Effector CD4-positive, alpha-beta T cell (primary cell): ENCODE measurements at places on chromosomes 16 and 17.

- no peak for DNase-seq
Observed at GRCh38 chr16:64654178-64654577, 467.7 kb downstream of the CDH11 start.

GRCh38 chr17:8628609-8629169 lies 1.8 kb downstream of the MYH10 start:
- no peak for DNase-seq

DNA sequence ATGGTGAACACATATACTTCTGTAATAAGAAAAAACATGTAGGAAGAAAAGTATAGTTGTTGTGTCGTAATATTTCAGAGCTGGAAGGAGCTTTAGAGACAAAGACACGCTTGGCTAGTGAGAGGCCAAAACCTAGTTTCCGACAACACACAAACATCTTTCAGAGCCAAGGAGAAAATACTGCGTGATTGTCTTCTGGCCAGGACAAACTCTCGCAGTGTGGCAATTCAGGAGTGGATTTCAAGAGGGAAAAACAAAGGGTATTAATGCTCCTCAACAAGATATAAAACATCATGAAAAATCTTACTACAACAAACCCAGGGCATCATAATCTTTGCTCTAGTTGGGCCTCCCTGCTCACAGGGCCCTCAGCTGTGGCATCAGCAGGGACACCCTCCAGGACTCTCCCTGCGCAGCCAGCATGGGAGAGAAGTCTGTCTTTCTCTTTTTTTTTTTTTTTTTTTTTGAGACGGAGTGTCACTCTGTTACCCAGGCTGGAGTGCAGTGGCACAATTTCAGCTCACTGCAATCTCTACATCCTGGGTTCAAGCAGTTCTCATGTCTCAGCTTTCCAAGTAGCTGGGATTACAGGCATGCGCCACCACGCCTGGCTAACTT lies 66.4 kb downstream of the CYB5B start:
- no peak for DNase-seq

GRCh38 chr16:57284209-57284951 lies at the start of gene PLLP:
TSS of gene PLLP (minus strand) at chr16:57284672. CDS start at chr16:57284540, 132 bp downstream.
- DNase-seq: peak; percentile 10

DNA sequence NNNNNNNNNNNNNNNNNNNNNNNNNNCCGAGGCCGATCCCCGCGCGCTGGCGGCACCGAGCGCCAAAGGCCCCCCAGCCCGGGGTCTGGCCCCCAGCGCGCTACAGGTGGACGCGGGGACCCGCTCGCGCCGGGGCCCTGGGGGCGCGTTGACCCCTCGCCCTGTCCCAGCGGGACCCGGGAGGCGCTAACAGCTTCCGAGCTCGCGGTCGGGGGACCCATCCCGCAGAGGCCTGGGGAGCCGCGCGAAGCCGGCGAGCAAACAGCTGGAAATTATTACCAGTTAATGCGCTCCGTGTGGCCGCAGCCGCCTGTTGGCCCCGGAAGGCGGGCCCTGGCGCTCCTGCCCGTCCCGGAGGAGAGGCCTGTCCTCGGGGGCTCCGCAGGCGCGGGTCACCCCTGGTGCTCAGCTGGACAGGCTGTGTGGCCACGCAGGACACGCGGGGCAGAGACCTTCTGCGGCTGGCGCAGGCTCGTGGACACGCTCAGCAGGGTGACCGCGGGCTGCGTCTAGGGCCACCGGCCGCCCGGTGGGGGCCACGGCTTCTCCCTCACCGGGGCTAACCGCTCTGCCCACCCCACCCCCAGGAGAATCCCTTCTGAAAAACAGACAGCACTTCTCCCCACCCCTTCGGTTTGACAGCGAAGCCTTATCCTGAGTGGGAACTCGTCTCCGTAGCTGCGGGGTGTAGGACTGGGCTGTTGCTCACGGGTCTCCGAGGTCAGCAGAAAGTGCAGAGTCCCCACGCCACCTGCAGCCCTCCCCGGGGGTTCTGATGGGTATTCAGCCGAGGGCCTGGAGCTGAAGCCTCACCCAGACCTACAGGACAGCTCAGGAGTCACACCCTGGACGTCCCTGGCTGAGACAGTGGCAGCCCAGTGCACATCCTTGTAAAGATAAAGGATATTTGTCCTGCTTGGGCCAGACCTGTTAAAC lies 138.7 kb upstream of the RPH3AL start:
- peak; percentile 16 for DNase-seq

DNA sequence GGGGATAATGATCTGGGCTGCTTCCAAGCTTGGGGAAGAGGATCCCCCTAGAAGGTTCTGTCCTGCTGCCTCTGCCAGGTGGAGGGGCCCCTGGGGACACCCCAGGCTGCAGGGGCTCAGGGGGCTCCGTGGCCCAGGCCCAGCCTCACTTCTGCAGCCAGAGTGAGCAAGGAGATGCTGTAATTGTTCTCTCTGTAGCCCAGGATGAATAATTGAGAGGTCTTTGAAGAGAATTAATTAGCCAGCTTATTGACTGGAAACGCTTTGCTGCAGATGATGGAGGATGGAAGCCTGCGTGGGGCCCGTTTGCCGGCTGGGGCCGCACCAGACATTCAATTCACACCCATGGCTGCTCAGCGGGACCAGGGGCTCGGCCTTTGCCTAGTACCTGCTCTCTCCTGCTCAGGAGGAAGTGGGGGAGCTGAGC lies 38.5 kb downstream of the TMEM235 start:
- DNase-seq: no peak

DNA sequence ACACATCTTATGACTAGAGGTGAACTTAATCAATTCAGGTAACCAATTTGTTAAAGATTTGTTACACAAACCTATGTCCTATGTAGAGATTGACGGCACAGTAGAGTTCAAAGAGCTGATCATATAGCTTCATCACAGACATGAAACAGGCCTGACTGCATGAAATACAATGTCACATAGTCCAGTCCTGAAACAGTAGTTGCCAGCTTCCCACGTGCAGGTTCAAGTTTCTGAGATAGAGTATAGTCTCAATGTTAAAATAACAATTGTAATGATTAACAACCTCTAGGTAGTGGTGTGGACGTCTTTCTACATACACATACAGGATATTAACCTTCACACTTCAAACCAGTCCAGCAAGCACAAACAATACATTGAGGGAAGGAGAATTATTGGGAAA lies 640.7 kb upstream of the SOX9 start:
- no peak for DNase-seq

DNA sequence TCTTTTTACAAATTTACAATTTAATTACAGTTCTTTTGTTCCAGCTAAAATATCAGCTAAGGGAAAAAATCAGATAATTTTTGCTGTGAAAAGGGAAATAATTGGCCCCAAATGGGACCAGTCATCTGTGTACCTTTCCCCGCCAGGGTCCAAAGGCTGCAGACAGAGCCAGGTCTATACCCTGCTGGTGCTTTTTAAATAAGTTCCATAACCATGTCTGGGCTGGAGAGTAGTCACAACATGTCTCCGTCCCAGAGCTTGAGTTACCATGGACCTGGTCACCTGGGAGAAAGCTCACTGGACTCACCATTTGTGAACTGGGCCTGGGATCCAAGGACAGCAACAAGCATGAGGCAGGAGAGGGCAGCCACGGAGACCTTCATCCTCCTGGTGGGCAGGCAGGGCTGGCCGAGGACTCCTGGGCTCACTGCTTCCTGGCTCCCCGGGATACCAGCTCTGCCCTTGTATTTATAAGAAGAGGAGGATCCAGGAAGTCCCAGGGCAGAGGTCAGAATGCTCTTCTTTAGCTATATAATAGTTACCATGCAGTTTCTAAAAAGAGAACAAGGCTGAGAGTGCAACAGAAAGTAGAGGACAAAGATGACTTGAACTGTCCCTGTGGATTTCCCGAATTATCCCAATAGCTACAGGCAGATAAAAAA lies at the start of gene CCL15:
Gene CCL15, minus strand, starts transcription at position 444 of the 662 bp plus-strand sequence. Its CDS starts 61 bp downstream, at position 383.
- no peak for DNase-seq

- no peak for DNase-seq
Observed at GRCh38 chr17:73901661-73902415, 257.6 kb upstream of the SDK2 start.

- no peak for DNase-seq
Observed at GRCh38 chr17:50259477-50260324, 14.6 kb upstream of the TMEM92 start.

- no peak for DNase-seq
Observed at GRCh38 chr16:8850279-8850885, 18.4 kb downstream of the CARHSP1 start.

DNA sequence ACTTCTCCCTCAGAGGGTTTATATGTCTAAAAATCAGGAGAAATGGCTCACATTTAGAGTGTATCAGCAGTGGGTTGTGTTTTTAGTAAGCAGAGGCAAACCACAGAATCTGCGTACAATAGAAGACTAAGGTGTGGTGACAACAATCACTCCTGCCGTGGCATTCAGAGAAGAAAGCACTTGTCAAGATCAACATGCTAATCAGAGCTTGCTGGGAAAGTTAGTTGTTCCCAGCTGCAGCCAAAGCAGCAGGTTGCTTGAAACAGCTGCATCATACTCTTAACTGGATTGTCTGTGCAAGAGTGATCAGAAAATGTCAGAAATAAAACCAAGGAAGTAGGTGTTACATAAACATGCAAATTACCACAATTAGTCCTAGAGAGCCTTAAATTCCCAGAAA lies 616.4 kb downstream of the CDH8 start:
- no peak for DNase-seq

DNA sequence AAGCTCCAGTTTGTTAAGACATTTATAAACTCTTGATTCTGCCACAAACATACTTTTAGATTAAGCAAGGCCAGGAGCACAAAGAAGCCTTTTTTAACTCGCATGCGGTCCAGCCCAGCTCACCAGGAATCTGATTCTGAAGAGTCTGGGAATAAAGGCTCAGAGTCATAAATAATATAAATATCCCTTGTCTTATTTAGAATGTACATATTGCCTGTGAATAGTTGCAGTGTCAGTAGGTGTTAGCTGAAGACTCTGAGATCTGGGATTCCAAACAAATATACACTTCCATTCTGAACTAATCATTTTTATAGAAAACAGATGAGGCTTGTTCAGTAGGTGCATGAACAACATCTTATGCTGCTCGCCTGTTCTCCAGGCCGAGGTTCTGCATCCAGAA lies 59.1 kb upstream of the ELAC2 start:
- no peak for DNase-seq

DNA sequence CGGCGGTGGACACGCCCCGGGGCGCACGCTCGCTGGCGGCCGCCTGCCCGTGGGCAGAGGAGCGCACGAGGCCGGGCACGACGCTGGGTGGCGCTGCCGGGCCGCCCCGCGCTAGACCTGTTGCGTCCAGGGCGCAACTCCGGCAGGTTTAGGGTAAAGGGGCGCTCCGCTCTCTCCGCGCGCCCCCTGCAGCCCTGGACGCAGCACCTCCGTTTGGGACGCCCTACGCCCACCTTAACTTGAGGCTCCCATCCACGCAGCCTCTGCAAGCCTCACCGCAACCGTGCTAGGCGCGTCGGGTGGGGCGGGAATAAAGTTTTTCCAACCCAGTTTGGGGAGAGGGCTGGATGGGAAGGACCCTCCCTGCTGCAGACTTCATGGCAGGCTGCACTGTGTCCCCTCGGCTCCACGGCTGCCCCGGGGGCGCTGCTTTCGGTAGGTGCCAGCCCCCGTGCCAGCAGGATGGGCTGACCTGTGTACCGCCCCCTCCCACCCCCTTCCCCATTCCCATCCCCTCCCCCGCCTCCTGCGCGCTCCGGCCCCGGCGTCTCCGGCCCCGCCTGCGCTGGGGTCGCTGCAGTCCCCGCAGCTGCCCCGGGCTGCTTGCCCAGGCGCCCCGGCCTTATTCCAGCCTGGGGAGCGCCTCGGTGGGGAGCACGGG lies at the start of gene SYT17:
Gene SYT17, plus strand, starts transcription at position 531 of the 661 bp plus-strand sequence. CDS start 407 bp downstream, outside the sequence.
- no peak for DNase-seq

DNA sequence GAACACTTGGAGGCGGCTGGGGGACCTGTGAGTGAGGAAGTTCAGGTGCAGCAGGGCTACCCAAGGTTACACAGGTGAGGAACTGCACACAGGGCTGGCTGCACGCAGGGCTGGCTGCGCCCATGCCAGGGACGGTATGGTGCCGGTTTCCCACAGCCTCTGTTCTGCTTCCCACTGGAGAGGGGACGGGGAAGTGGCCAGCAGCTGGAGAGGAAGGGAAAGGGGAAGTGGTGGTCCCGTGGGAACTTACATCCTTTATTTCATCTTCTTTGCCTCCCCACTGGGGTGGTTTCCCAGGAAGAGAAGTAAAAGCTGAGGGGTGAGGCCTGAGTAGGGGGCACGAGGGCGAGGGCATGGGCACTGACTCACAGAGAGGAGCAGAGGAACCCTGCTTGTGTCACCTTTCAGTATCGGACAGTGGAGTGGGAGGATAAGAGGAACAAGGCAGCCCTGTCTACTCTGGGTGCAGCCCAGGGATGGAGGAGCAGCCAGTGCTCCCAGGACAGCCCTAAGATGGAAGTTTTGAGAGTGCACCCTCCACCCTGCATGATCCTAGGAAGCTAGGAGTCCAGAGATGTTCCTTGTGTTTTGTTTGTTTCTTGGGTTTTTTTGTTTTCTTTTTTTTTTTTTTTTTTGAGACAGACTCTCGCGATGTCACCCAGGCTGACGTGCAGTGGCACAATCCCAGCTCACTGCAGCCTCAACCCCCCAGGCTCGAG lies 25.5 kb upstream of the CDH1 start:
- no peak for DNase-seq

DNA sequence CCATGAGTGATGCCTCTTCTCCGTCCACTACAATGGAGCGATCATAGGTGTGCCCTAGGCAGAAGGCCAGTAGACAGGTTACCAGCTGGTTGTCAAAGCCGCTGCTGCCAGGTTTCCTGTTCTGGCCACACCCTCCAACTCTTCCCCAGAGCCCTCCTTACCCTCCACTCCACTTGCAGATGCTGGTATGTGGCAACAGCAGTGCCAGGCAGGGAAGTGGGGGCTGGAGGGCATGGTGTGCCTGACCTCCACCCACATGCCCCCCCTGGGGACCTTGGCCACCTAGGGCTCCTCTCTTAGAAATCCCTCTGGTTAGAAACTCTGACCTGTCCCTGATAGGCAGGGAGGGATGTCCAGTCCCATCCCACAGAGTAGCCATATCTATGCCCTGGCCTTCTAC lies 1.5 kb downstream of the RRAD start:
- DNase-seq: no peak
